Left lobe of liver (tissue), 2 donors: ENCODE measurements at places on chromosomes 5 and 9.

DNA sequence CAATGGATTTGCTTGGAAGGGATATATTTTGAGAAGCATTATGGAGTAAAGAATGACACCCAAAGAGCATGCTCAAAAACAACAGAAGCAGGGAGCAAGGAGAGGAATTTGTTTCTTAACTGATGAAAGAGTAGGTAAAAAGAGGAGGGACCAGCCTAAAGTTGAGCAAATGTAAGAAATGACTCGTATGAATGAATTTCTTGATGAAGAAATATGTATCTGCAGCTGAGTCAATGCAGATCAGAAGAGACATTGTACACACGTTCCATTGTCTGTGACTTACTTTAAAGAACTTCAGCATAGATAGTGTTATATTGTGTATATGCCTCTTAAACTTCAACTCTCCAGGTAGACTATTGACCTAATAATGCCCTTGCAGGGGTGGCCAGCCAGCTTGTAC lies 112.7 kb upstream of the NREP start:
- DNase-seq: no peak

GRCh38 chr5:95130941-95131340 lies 154.0 kb downstream of the MCTP1 start:
- DNase-seq: no peak

DNA sequence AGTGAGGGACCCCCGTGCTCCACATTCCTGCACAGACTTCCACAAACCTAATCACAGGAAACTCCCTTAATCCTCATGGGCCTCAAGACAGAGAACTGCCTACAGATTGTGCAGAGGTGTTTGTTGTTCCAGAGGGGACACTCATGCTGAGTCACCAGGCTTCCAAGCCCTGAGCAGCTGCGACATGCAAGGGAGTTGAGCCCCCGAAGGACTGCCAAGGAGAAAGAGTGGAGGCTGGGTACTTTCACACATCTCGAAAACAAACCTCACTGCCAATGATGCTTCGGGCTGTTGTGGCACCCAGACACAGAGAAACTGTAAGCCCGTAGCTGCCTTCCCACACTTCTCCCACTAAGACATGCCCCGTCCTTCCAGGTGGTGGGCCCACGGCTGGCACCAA lies 480.8 kb downstream of the CDH12 start:
- no peak for DNase-seq

DNA sequence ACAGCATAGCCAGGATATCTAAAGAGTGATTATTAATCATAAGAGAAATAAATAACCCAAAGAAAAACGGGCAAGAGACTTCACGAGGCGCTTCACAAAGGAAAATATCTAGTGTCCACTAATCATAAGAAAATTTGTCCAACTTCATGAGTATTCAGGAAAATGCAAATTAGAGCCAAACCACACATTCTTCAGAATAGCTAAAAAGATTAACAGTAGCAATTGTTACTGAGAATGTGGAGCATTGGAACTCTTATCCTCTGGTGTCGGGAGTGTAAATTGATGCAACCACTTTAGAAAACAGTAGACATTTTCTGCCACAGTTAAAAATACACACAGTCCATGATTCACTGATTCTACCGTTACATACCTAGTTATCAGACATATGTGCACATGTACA lies 145.7 kb downstream of the CWC27 start:
- no peak for DNase-seq

DNA sequence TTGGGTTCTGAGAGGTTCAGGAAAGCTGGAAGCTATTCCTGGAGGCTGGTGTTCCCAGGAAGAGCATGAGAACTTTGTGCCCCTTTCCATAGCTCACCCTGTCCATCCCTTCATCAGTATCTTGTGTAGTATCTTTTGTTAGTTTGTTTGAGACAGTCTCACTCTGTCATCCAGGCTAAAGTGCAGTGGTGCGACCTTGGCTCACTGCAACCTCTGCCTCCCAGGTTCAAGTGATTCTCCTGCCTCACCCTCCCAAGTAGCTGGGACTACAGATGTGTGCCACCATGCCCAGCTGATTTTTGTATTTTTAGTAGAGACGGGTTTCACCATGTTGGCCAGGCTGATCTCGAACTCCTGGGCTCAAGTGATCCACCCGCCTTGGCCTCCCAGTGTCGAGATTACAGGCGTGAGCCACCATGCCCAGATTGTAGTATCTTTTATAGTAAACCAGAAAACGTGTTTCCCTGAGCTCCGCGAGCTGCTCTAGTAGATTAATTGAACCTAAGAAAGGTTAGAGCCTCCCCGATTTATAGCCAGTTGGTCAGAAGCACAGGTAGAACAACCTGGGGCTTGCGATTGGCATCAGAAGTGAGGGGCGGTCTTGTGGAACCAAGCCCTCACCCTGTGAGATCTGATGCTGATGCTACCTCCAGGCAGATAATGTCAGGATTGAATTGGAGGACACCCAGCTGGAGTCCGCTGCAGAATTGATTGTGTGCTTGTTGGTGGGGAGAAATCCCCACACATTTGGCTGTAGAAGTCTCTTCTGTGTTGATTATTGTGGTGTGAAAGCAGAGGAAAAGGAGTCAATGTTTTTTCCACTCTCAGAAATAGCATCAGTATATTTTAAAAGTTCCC lies 32.3 kb downstream of the ATP6V0E1 start:
- peak; percentile 42 for DNase-seq

- DNase-seq: no peak
These were observed 76.0 kb downstream of the ATPSCKMT start for GRCh38 chr5:10173716-10174115.
